Activated naive CD8-positive, alpha-beta T cell treated with anti-CD3 and anti-CD28 coated beads, Interleukin-2, amount 50 U/mL, for 16 hours (primary cell): ENCODE measurements at places on chromosomes 16 and 17.

DNA sequence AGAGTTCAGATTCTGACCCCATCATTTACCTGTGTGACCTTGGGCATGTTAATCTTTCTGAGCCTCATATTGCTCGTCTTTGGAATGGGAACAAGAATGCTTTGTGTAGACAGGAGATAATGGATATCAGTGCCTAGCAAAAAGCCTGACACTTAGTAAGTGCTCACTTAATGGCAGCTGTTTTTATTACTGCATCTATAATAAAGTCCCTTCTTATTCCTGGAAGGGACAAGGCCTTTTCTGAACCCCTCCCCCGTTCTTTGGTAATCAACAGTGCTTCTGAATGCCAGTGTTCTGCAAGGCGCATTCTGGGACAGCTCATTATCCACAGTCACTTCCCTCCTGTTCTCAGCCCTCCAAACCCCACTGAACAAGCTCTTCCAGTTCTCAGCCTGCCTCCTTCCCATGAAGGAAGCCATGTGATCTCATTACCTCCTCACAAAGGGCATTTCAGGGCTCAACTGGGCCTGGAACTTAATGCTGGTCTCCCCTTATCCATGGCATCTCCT lies 25.1 kb upstream of the SUPT4H1 start:
- no peak for DNase-seq

DNA sequence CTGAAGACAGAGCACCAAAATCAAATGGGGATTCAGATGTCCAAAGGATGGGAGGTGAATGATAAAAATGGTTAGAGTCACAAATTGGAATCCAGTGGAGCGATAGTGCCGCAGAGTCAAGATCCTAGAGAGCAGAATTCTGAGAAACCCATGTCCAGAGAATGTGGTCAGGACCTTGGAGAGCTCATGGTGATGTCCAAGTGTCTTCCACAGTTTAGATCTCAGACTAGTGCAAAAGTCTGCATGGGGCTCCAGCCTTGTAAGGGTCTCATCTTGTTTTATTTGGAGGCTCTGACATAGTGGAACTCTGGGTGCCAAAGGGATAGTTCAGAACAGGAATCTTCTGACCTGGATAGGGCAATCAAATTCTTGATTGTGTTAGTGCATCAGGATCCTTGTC lies 245.9 kb upstream of the HSBP1 start:
- no peak for DNase-seq

- no peak for DNase-seq
Measured at GRCh38 chr16:52069866-52070265, 477.1 kb downstream of the TOX3 start.

GRCh38 chr16:56689171-56689570 lies 6.9 kb downstream of the MT1X start:
- DNase-seq: no peak

DNA sequence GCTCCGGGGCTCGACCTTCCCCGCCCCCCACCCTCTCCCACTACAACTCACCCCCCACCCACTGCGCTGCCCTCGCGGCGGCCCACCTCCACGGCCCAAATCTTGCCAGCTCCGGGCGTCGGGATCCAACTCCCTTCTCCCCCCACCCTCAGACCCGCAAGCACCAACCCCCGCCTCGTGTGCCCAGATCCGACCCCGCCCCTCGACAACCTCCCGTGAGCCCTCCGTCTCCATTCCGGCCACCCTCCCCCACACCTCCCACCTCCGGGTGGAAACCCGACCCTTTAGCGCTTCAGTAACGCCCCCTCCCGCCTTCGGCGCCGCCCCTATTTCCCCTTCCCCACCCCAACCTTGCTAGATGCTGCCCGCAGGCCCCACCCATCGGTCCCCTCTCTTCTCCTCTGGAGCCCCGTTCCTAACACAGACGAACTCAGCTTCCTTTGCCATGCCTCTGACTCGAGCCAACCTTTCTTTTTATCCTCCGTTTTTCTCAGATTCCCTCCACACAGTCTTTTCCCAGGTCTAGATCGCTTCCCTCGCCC lies 717 bp downstream of the UBE2Z start:
- DNase-seq: peak; percentile 88

DNA sequence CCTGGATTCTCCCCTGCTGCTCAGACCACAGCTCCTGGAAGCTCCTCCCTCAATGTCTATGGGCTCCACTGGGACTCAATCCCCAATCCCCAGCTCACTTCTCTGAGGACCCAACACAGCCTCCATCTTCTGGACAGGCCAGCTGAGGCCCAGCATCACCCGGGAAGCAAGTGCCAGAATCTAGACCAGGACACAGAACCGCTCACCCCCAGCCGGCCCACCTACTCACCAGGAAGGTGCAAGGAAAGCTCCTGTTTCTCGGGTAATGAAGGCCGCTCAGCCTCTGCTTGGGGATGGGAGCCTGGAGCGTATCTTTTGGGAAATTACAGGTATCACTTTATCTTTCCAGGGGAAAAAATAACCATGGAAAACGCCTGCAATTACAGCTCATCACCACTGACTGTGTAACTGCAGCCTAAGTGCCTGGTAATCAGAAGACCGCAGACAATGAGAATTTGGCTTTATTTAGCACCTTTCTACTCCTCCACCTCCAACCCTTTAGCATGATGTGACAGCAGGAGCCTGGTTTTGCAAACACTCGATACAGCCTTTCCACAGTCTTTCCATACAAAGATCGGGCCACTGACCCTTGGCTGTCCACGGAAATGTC lies 49.6 kb upstream of the RPL38 start:
- no peak for DNase-seq

GRCh38 chr17:28612936-28613872 lies 781 bp downstream of the RSKR start:
- no peak for DNase-seq

- no peak for DNase-seq
Measured at GRCh38 chr17:80660527-80661198, 116.0 kb downstream of the RPTOR start.

DNA sequence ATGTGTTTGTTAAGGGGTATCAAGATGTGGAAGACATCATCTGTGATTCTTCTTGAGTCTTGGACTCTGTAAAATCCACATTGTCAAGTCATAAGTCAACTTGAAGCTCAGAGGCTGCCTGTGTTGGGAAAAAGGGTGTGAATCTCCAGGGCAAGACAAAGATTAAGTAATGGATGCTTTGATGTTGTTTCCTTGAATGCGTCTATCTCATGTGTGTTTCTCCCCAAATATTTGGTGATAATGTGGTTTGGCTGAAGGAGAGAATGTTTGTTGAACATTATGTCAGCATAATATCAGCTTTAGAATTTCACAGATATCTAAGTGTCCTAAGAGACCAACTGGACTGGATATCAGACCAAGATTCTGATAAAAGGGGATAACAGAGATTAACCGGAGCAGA lies 24.1 kb upstream of the KCNJ16 start:
- DNase-seq: no peak

GRCh38 chr17:7322520-7323194 lies 6.5 kb downstream of the NEURL4 start:
- DNase-seq: no peak

GRCh38 chr16:84005391-84005790 lies 37.2 kb downstream of the SLC38A8 start:
- no peak for DNase-seq

GRCh38 chr17:18980682-18981334 lies 23.8 kb downstream of the FAM83G start:
- no peak for DNase-seq

GRCh38 chr16:68356249-68356918 lies 45.6 kb downstream of the PRMT7 start:
- DNase-seq: peak; percentile 34

GRCh38 chr17:75876938-75877751 lies 1.2 kb downstream of the TRIM47 start:
- no peak for DNase-seq

DNA sequence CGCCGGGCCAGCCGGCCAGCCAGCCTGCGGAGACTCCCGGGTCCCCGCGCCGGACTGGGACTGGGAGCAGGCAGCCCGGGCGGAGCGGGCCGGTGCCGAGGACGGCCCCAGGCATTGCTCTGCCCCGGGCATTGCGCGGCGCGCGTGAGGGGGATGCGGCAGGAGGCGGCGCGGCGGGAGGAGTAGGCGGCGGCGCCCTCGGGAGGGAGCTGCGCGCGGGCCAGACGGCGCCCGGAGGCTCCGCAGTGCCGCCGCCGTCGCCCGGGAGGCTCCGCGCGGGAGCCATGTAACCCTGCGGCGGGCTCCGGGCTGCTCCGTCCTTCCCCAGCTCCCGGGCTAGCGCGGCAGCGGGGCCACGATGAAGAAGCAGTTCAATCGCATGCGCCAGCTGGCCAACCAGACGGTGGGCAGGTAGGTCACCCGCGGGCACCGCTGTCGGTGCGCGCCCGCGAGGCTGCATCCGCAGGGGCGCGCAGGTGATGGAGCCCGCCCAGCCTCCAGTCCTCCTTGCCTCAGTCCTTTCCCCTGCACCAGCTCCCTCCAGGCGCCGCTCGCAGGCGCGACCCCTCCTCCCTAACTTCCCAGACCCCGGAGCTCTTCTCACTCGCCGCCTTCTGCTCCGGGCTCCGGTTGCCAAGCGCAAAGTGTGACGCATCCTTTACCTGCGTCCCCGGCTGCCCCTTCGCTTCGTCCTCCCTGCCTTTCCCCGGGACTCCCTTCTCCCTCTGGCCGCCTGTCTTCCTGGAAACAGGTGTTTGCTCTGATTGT lies at the start of gene ARHGAP44:
ARHGAP44 (plus strand) TSS at position 18 of the 768 bp plus-strand sequence; CDS start at position 359, 341 bp downstream.
- no peak for DNase-seq

GRCh38 chr16:64168371-64168770 lies 953.5 kb downstream of the CDH11 start:
- DNase-seq: no peak

DNA sequence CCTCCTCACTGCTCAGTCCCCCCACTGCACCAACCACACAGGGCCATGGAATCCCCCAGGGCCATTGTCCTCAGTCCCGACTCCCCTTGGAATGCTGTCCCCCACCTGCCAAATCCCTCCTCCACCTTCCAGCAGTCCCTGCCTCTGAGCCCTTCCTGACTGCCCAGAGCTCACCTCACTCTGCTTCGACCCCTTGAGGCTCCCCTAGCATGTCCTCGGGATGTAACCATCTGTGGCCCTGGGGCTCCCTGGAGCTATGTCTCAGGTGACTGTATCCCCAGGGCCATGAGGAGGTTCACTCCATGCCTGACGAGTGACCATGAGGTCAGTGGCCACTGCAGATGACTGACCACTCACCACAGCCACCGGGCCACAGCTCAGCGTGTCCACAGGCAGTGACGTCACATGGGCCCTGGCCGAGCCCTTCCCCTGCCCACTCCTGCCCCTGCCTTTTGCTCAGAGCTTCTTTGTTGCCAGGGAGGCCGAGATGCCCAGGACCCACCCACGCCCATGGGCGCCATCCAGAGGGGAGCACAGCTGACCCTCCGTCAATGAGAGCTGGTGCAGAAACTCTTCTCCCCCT lies 7.7 kb upstream of the PIEZO1 start:
- DNase-seq: no peak

DNA sequence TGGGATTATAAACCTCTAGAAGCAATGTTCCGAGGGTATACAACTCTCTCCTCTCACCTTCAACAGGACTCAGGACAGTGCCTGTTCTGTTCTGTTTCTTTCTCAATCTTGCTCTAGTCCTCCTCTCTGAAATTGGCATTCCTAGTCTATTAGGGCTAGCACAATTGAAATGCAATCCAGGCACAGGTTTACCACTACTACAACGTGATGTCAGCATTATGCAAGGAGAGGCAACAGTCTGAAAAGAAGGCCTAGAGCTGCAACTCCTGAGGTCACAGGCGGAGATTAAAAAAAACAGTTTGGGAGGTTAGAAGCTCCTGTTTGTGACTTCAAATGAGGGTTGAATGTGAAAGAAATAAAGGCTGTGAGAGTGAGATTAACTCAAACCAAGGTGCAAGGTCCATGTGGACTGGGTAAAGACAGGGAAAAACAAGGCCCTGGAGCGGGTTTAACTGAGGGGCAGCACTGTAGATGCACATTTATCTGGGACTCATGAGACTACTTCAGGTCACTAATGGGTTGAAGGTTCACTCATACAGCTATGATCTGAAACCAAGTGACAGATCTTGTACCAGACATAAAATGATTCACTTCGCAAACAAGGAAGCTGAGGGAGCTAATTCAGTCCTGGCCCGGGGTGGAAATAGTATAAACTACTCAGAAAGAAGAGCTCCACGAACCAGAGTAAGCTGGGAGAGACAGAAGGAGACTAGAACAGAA lies 16.8 kb downstream of the AMFR start:
- DNase-seq: no peak

- DNase-seq: no peak
Measured at GRCh38 chr16:85031451-85031850, 3.9 kb downstream of the KIAA0513 start.

- no peak for DNase-seq
Measured at GRCh38 chr16:68275611-68276191, 11.4 kb downstream of the SLC7A6 start.

- no peak for DNase-seq
Measured at GRCh38 chr17:81489012-81489997, 23.3 kb downstream of the ACTG1 start.

DNA sequence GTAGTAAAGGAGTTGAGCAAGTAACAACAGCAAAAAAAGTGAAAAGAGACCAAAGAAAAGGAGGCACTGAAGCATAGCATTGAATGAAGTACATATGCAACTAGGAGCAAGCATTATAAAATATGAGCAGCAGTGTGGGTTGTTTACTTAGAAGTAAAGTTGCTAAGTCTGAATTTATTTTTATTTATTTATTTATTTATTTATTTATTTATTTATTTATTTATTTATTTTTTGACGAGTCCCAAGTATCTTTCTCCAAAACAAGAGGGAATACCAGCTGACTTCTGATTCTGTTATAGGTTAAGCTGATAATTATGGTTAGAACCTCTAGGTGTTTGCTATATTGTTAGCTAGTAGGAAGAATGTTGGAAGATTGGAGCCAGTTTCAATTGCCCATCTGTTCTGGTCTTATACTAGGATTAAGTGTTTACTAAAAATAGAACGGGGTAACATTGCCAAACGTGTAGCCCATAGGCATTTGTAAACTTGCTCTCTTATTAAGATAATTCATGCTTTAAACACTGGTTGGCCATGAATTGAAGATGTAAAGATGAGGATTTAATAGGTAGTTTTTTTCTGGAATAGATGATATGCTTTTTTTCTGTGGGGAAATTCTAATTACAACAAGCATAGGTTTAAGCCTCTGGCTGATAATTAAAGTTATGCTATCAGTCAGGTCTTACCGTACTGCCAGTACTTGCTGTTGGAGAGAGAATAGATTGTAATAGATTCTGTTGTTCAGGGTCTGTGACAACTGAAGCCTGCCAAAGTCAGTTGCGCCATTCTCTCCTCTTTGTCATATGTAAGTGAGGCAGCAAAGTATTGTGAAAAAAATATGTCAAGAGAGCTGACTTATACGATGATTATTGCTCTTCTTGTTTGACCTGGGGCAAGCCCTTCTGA lies 66.7 kb downstream of the PPM1E start:
- no peak for DNase-seq

DNA sequence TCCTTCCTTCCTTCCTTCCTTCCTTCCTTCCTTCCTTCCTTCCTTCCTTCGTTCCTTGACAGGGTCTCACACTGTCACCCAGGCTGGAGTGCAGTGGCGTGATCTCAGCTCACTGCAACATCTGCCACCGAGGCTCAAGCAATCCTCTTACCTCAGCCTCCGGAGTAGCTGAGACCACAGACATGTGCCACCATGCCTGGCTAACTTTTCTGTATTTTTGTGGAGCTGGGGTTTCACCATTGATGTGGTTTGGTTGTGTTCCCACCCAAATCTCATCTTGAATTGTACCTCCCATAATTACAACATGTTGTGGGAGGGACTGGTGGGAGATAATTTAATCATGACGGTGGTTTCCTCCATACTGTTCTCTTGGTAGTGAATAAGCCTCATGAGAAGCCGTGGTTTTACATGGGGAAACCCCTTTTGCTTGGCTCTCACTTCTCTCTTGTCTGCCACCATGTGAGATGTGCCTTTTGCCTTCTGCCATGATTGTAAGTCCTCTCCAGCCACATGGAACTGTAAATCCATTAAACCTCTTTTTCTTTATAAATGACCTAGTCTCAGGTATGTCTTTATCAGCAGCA lies 90.3 kb upstream of the MPHOSPH6 start:
- no peak for DNase-seq
